ENCODE measurements at places on chromosomes 4 and X.

DNA sequence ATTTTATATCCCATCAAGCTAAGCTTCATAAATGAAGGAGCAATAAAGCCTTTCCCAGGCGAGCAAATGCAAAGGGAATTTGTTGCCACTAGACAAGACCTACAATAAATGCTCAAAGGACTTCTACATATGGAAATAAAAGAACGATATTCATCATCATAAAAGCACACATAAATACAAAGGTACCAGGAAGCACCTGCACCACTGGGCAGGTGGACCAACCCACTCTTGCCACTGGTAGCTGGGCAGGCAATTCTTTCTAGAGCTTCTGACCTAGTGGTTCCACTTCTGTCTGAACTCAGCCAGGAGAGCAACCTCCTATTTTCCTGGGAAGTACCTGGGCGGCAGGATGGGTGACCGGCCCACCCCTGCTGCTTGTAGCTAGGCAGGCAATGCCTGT is 237.2 kb upstream of the ITM2A start:
- no peak for DNase-seq

GRCh38 chr4:83320548-83320947 is 14.1 kb downstream of the HPSE start:
- no peak for DNase-seq

GRCh38 chrX:49193542-49193964 is 6.4 kb downstream of the SYP start:
- no peak for DNase-seq

DNA sequence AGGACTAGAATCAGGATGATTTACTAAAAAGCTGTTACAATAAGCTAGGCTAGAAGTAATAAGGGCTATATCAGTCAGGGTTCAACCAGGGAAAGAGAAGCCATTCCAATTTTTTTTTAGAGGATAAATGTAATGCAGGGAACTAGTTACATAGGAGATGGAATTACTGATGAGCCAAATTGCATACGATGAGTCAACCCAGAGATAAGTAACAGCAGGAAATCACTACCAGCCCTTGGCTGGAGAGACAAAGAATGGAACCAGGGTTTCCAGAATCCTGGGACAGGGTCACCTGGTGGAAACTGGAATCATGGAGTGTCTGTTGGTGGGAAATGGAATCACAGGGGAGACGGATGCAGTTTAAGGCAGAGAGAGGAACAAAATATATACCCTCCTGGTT is 13.1 kb upstream of the MAGEA4 start:
- no peak for DNase-seq

GRCh38 chrX:80792205-80792604 is 17.5 kb downstream of the BRWD3 start:
- DNase-seq = no peak

DNA sequence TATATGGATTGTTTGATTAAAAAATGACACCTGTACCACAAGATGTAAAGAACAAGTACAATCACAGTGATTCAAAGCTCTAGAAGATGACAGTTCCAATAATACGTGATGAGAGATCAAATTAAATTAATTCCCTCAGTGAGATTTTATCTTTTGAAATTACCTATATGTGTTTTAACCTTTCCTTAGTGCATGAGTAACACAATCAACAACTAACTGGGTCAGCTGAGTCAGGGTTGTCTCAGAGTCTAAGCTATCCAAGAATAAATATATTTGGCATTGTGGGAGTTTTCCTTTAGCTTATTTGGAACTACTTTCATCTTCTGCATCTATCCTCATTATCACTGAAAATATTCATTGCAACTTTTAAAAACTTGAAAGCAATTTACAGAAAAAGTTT is 162.8 kb downstream of the WDFY3 start:
- DNase-seq = no peak

GRCh38 chr4:176186067-176186466 is 9.3 kb downstream of the SPATA4 start:
- no peak for DNase-seq

GRCh38 chrX:28626515-28626914 is 39.3 kb downstream of the IL1RAPL1 start:
- no peak for DNase-seq

DNA sequence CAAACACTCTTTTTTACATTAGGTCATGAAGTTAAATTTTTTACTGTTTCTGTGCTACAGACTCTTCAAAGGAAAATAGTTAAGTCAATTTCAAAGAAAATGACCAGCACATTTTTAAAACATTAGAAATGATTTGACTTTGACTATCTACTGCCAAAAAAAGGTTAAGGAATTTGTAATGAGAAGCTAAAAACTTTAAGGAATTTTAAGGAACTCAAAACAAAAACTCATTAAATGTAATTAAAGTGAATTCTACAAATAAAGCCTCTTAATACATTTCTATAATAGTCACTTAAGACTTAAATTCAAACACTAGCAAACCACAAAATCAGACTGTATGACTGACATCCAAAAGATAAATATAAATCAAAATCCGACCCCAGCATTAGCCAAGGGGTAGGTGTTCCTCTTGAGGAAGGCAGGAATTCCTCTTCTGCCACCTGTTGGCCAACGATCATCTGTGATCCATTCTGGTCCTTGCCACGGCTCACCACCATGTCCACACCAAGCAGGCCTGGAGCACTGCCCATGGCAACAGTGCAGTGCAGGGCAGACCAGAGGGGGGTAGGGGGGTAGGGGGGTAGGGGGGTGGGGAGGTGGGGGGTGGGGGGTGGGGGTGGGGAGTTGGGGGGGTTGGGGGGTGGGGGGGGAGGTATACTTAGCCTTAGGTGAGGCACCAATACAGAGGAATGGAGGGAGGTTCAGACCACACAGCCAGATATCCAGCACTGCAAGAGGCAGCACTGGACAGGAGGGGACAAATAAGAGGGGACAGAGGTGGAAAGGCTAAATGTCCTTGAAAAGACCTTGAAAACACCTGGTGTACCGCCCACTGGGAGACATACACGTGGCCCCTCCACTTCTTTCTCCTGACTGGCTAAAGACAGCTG is 287.4 kb downstream of the CHIC1 start:
- DNase-seq = no peak

- DNase-seq = no peak
These were observed 10.9 kb upstream of the SASH3 start for GRCh38 chrX:129768586-129769466.

DNA sequence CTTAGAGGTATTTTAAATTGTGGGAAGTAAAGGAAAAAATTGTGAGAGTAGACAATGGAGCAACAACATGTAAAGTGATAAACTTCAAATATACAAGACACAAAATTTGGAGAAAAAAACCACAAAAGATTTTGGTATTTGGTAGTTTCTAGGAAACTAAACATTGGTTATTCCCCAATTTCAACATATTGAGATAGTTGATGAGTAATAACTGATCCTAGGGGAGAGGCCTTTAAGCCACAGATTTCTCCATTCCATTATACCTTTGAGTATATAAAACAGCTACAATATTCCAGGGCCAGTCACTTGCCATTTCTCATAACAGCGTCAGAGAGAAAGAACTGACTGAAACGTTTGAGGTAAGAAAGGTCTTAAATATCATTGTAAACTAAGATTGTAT is at the start of gene FDCSP:
Gene FDCSP, plus strand, starts transcription at position 301 of the 400 bp plus-strand sequence. CDS start 5,071 bp downstream, outside the sequence.
- DNase-seq = no peak

- DNase-seq = no peak
These were observed 51.1 kb downstream of the WDFY3 start for GRCh38 chr4:84915396-84915780.

DNA sequence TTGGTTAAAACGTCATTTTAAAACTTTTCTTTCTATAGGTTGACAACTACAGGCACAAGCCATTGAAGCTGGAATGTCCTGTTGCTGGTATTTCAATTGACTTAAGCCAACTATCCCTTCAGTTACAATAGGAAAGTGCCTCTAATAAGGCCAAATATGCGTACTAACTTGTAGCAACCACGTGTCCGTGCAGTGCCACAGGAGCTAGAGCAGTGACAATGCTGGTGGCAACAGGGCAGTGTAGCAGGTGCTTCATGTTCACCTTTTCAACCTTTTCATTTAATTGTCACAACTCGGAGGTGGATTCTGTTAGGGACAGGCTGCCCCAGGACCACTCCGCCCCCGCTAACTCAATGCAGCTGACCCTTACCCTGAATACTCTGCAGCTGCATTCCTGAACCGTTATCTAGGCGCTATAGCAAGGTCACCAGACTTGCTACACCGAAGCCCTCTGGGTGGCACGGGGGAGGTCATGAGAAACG is 37.7 kb downstream of the ERVMER34-1 start:
- no peak for DNase-seq

DNA sequence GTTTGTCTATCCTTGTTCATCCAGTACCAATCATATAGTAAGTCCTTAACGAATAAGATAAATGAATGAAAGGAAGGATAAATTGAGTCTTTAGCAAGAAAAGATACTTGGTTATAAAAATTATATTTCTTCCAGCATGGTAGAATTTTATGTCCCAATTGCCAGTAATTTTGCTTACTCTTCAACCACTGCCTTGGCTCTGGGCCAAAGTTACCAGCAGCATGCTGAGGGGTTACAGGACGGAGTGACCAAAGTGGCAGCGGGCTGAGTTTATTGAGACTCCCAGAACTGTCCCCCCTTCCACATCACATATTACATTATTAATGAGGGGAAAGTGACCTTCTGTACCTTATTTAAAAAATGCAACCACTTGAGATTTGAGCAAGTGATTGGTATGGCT is 121.7 kb downstream of the RASGEF1B start:
- DNase-seq = no peak

DNA sequence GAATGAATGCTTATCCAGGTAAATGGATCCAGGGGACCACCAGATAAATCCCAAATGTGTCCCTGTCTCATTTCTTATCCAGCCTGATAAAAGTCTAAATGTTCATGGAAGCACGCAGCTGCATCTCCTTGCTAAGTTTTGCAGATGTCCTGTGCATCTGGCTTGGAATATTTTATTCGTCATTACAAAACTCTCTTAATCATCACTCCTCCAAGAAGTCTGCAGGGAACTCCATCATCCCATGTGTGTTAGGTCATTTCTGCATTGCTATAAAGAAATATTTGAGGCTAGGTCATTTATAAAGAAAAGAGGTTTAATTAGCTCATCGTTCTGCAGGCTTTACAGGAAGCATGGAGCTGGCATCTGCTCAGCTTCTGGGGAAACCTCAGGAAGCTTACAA is 297.2 kb downstream of the HS3ST1 start:
- no peak for DNase-seq

DNA sequence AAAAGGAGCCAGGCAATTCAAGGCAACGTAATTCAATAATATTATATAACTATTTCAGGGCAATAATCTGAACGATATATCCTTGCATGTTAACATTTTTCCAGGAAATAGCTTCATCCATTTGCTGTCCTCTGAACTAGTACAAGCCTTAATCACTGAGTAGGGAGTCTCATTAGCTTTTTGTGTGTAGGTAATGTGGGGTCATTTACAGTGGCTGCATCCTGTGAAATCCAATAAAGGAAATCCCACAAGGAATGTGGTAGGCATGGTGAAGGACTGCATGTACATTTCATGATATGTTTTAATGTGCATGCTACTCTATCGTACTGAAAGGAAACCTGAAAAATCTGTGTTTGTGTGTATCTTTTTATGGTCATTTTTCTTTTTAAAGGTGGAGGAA is 103.5 kb downstream of the SLC4A4 start:
- no peak for DNase-seq

- DNase-seq = peak; percentile 91
These were observed 196.2 kb downstream of the SNCA start for GRCh38 chr4:89640620-89641366.
